ENCODE measurements at places on chromosomes 4 and X. TPM values are rescaled to one million over a fixed set of nuclear protein-coding genes. Genes with fewer than 3 reads are reported as not detected.

The NELFA gene
- polyA plus RNA-seq, result 23.7 TPM

The SPATA4 gene
- 1.7 TPM for polyA plus RNA-seq

The MAGEA6 gene
- not detected for polyA plus RNA-seq

The RBM46 gene
- 0.08 TPM for polyA plus RNA-seq

The GABRE gene
- polyA plus RNA-seq, result 3.8 TPM

The IL13RA2 gene
- 1.8 TPM for polyA plus RNA-seq

The CACNA1F gene
- 0.15 TPM for polyA plus RNA-seq

The IQCM gene
- not detected for polyA plus RNA-seq

The VAMP7 gene
- 56.6 TPM for polyA plus RNA-seq

The RLIM gene
- 32.8 TPM for polyA plus RNA-seq

The MAGEC3 gene
- 0.28 TPM for polyA plus RNA-seq

The LUZP4 gene
- polyA plus RNA-seq, result not detected

The CHRDL1 gene
- 14.7 TPM for polyA plus RNA-seq

The HSFX1 gene
- polyA plus RNA-seq, result 1.5 TPM

The STARD8 gene
- polyA plus RNA-seq, result 18.4 TPM

The CLDN22 gene
- 1.0 TPM for polyA plus RNA-seq

The PGAM4 gene
- 0.24 TPM for polyA plus RNA-seq

The PKD2 gene
- polyA plus RNA-seq, result 77.0 TPM
